CD8-positive, alpha-beta T cell (primary cell): ENCODE measurements at places on chromosomes 6 and 20.
A peak's percentile ranks its signal among the peaks of the same experiment; 100 is the strongest.

- no peak for DNase-seq
Measured at GRCh38 chr6:15512126-15512525, 150.7 kb downstream of the DTNBP1 start.

DNA sequence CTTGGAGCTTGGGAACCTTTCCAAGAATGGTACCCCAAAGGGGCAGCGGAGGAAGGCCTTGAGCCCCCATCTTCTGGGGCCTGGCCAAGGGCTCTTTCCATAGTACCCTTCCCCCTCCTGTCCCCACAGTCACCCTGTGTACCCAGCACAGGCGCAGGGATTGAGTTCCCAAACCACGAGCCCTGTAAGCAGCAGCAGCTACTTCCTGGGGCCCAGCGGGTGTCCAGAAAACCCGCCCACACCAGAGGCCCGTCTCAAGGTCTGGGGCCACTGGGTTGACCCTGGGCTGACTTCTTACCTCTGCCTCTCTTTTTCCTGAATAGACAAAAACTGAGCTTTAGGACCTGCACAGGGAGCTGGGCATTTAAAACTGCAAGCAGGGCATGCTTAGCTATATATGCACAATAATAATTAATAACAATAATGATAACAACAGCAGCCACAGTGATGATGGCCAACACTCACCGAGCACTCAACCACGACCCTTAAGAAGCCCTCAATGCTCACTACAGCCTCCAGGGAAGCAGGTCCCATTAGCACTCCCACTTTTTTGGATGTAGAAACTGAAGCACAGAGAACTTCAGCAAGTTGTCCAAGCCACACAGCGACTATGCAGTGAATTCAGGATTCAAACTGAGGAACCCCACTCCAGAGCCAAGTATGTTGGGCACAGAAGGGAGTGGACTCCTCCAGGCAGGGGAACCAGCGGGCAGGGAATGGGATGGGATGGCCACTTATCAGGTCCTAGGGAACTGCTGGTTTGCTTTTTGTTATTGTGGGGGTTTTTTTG, 14.5 kb downstream of the NOL4L start:
- DNase-seq: no peak

DNA sequence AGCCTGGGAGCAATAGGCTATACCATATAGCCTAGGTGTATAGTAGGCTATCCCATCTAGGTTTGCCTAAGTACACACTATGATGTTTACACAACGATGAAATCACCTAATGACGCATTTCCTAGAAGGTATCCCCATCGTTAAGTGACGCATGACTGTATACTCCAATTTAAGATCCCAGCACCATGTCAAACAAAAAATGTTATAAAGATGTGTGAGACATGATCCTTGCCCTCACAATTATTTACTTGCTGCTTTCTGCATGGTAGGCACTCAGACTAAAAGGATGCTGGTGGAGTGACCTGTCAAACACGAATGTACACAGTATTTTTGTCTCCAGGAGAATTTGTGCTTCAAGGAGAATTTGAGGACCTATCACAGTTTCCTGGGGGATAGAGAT, 32.3 kb downstream of the SNAP25 start:
- no peak for DNase-seq

GRCh38 chr20:44056010-44056698, 130.8 kb downstream of the JPH2 start:
- peak; percentile 47 for DNase-seq

DNA sequence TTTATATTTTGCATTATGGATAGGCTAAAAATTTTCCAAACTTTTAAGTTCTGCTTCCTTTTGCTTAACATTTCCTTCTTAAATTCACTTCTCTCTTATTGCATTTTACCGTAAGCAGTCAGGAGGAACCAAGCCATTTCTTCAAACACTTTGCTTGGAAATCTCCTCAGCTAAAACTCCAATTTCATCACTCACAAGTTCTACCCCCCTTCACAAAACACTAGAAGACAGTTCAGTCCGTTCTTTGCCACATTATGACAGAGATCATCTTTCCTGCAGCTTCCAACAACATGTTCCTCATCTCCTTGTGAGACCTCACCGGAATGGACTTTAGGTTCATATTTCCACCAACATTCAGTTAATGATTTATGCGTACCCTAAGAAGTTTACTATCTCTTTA, 79.2 kb upstream of the LY86 start:
- no peak for DNase-seq

GRCh38 chr6:33744001-33744848, 2.5 kb downstream of the IP6K3 start:
- DNase-seq: peak; percentile 78

GRCh38 chr6:15427331-15428070, 181.6 kb downstream of the JARID2 start:
- DNase-seq: no peak

DNA sequence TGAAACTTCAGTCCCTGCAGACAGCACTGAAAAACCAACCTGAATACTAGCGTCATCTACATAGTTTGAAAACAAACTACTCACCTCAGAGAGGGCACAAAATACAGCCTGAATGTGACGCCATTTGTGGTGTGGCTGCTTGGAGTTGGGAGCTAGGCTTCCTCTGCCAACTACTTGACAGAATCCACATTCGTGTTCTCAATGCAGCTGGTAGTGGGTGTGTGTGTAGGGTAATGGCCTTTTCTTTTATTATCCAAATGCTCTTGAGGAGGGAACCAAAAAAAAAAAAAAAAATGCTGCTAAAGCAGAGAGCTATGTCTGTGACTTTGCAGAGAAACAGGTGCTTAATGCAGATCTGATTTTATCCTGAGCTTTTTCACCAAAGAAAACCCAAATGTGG, 207.8 kb downstream of the OTOR start:
- DNase-seq: no peak

DNA sequence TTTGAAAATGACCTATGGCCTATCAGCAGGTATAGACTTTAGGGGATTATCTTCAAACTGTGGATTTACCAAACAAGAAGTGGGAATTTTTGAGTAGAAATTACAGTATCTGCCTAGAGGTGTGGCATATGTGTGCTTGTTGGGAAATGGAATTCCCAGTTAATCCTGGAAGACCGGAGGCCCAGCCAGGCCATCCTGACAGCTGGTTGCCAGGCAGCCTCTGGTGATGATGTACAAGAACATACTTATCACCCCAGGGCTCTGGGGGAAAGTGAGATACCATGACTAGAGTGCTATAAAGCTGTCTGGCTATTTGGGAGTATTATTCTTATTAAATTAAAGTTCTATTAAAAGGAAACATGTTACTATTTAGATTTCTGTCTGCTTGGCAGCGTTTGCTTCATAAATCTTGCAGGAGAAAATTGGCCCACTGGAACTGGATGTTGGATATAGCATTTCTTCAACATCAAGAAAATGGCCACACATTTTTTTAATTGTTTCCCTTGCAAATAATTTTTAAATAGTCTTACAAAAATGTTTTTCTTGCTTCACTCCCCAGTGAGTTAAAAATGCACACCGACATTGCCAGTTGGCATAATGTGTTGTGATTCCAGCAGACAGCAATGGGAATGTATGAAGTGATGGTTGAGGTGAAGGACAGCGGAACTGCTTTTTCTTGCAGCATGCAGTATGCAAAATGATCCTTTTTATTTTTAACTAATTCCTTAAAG, 187.8 kb downstream of the MYLK4 start:
- DNase-seq: no peak

- no peak for DNase-seq
Measured at GRCh38 chr6:25958700-25959162, 3.9 kb upstream of the TRIM38 start.

GRCh38 chr6:84774157-84774984, 10.0 kb upstream of the TBX18 start:
- DNase-seq: no peak

- no peak for DNase-seq
Measured at GRCh38 chr6:40891686-40892085, 147.3 kb downstream of the UNC5CL start.

GRCh38 chr20:21064924-21065323, 41.2 kb downstream of the LINC00237 start:
- DNase-seq: no peak

DNA sequence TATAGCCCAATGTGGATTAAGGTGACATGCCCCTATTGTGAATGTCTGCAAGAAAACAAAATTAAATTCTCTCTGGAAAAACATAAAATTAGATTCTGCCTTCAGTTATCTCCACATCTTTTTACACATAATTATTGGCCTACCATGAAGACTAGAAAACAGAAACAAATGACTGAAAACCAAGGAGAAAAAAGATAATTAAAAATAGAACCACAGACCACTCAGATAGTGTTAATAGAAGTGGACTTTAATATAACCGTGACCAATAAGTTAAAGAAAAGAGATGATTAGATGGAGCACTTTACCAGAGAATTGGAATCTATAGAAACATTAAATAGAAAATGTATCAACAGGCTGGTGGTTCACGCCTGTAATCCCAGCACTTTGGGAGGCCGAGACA, 445.7 kb downstream of the EPM2A start:
- no peak for DNase-seq

- peak; percentile 18 for DNase-seq
Measured at GRCh38 chr20:51480507-51481270, 61.8 kb downstream of the NFATC2 start.
